ENCODE measurements at places on chromosomes 5 and 9. TPM values are rescaled to one million over a fixed set of nuclear protein-coding genes. Genes with fewer than 3 reads are reported as not detected.

DNA sequence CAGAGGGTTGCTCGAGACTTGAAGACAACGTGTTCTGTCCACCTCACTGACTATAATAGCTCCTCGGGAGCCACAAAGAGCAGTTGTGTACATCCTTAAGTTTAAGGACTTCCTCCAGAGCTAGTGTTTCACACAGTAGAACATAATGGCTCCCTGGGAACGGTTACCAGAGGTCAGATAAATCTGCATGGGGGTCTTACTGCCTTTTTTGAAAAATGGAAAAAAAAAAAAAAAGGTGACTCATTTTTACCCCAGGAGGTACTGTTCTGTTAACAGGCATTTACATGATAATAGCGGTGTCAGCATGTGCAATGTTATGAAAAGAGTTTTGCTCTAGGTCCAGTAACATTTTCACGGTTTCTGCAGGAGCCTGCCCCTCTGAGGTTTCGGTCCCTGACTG is 498.9 kb upstream of the WWC1 start:
- no peaks in the 10 kb centered on the region for H3K4me1 ChIP-seq
- no peak overlapping the region for H3K27ac ChIP-seq
- H3K36me3 ChIP-seq: no peaks in the 10 kb centered on the region
- no peak for DNase-seq
- no peak overlapping the region for H3K4me3 ChIP-seq

DNA sequence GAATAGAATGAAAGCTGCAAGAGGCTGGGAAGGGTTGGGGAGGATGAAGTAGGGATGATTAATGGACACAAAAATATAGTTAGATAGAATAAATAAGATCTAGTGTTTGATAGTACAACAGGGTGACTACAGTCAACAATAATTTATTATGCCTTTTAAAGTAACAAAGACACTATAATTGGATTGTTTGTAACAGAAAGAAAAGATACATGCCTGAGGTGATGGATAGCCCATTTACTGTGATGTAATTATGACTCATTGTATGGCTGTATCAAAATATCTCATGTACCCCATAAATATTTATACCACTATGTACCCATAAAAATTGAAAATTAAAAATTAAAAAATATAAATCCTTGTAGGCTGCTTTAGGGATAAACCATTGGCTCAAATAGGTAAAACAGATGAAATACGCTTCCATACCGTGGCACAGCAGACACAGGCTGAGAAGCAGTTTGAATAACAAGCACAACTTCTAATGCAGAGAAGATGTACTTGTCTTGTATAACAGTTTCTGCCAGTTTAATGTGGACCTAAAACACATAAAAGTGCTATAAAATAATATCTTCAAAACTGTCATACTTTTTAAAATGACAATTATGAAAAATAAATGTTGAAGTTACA is 34.9 kb downstream of the APBA1 start:
- H3K27ac ChIP-seq: no peak overlapping the region
- H3K4me3 ChIP-seq: no peak overlapping the region
- H3K4me1 ChIP-seq: no peaks in the 10 kb centered on the region
- peaks cover 5% of the 10 kb centered on the region for H3K27me3 ChIP-seq
- DNase-seq: no peak

GRCh38 chr5:167710444-167711073 is 580.9 kb upstream of the WWC1 start:
- no peaks in the 10 kb centered on the region for H3K4me1 ChIP-seq
- no peaks in the 10 kb centered on the region for H3K36me3 ChIP-seq
- H3K4me3 ChIP-seq: no peak overlapping the region
- no peaks in the 10 kb centered on the region for H3K27me3 ChIP-seq

DNA sequence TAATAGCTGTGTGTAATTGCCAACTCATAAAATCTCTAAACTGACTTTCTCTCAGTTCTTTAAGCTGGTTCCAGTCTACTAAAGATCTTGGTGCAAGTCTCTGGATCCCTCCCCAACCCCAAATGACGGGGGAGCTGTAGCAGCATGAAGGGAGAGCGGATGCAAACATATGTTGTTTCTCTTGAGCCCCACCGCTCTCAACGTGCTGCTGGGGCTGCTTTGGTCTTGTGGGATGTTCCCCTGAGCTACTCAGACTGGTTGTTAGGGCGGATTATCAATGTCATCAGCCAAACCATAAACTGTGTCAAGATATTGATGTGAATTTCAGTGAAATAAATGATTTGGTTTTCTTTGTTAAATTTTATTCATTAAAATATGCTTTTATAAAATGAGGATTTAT is 40.9 kb upstream of the APC start:
- DNase-seq: no peak
- H3K27me3 ChIP-seq: peaks cover 34% of the 10 kb centered on the region
- no peaks in the 10 kb centered on the region for H3K36me3 ChIP-seq
- H3K4me3 ChIP-seq: no peak overlapping the region

GRCh38 chr9:3337515-3338225 is 188.1 kb downstream of the RFX3 start:
- no peak overlapping the region for H3K27ac ChIP-seq
- H3K4me1 ChIP-seq: peaks cover 10% of the 10 kb centered on the region
- H3K4me3 ChIP-seq: no peak overlapping the region
- DNase-seq: no peak

GRCh38 chr5:151243564-151243963 is 9.4 kb upstream of the GM2A start:
- no peaks in the 10 kb centered on the region for H3K36me3 ChIP-seq
- H3K4me3 ChIP-seq: no peak overlapping the region
- peak overlapping the region; percentile 53 for H3K27ac ChIP-seq

GRCh38 chr9:134982311-134982710 is 64.6 kb upstream of the FCN1 start:
- no peak overlapping the region for H3K4me3 ChIP-seq
- DNase-seq: no peak
- peaks cover 1% of the 10 kb centered on the region for H3K36me3 ChIP-seq
- H3K4me1 ChIP-seq: no peaks in the 10 kb centered on the region

DNA sequence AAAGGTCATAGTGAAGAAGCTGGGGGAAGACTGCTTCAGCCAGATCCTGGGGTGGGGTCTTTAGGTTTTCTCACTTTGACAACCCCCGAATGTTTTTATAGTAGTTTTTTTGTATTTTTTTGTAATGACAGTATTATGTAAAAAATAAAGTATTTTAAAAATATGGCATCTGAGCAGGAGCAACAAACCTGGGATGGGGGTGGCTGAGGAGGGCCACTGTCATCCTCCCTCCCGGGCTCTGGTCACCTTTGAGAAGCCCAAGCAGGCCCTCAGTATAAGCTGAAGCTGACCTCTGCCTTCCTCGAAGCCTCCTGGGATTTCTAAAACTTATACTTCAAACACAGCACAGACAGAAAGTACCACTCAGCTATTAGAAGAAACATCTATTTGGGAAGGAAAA is 8.7 kb downstream of the DNAJB5 start:
- DNase-seq: no peak
- no peak overlapping the region for H3K27ac ChIP-seq
- no peak overlapping the region for H3K4me3 ChIP-seq
- H3K4me1 ChIP-seq: peaks cover 16% of the 10 kb centered on the region

DNA sequence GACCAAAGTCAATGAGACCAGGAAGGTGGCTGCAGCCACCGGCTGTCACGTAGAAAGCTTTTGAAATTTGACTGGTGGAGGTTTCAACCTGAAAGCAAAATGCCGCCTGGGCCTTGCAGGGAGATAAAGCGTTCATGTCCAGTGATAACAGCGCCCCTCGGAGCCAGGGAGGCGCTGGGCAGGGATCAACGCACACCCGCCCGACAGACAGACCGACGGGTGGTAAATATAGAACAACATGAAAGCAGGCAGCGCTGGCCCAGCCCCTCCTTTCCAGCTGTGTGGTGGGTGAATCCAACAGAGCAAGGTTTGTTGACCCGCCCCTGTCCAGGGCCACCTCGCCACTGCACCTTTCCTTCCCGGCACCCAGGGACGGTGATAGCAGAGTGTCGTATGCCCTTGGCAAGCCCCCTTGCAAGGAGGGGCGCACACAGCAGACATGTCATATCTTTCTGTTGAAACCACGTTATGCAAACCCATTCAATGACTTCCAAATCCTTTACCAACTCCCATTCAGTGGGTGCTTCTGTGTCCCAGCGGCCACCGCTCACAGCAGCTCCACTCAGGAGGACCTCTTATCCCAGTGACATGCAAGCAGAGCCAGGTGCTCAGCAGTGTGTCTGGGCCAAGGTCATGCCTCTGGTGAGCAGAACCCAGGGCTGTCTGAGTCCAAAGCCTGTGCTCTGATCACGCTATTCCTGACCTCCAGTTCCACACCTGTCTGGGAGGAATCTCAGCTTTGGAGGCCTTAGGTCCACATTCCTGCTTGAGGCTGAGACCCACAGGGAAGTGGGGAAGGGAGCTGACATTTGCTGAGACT is 38.7 kb downstream of the NKX2-5 start:
- no peak overlapping the region for H3K4me3 ChIP-seq
- H3K4me1 ChIP-seq: no peaks in the 10 kb centered on the region
- H3K27ac ChIP-seq: no peak overlapping the region
- H3K27me3 ChIP-seq: peaks cover 8% of the 10 kb centered on the region
- DNase-seq: no peak
- no peaks in the 10 kb centered on the region for H3K36me3 ChIP-seq

DNA sequence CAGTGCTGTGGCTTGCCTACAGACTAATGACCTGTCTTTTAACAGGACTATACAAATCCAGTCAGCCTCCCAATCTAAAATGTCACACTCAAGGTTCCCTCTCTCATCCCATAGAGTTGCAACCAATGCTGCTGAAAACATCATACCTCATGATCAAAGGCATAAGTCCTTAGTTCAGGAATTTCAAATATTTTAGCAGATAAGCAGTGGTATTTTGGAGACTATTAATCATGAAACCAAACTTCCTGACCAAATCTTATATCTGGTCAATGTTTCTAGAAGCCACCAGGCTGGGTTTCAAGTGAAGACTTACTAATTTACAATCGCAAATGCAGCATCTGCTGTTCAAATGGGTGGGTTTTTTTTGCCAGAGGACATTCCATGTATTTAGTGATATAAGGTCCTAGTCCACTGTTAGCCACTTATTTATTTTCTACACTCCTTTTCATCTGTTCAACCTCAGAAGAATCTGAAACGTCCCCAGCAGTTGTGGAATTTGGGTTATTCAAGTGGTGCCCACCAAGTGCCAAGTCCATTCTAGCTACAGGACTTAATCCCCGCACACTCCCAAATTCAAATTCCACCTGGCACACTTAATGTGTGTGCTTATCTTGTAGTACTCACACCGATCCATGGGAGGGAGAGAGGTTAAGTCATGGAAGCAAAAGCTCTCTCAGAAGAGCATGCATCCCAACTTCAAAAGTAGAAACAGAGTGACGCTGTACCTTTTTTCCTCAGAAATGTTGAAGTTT is 5.8 kb downstream of the TAS2R1 start:
- no peak overlapping the region for H3K27ac ChIP-seq
- DNase-seq: no peak
- H3K4me3 ChIP-seq: no peak overlapping the region
- no peaks in the 10 kb centered on the region for H3K36me3 ChIP-seq

GRCh38 chr5:139181322-139181730 is 16.8 kb downstream of the SIL1 start:
- no peak overlapping the region for H3K27ac ChIP-seq
- no peaks in the 10 kb centered on the region for H3K27me3 ChIP-seq
- no peak overlapping the region for H3K4me3 ChIP-seq
- DNase-seq: no peak
- H3K36me3 ChIP-seq: peaks cover 2% of the 10 kb centered on the region

GRCh38 chr9:129525656-129526196 is 95.2 kb downstream of the C9orf50 start:
- H3K27me3 ChIP-seq: peaks cover 14% of the 10 kb centered on the region
- H3K4me1 ChIP-seq: no peaks in the 10 kb centered on the region
- H3K27ac ChIP-seq: no peak overlapping the region
- DNase-seq: no peak

GRCh38 chr5:54296386-54296785 is 14.0 kb downstream of the ARL15 start:
- H3K4me1 ChIP-seq: peaks cover 5% of the 10 kb centered on the region
- no peak overlapping the region for H3K27ac ChIP-seq
- DNase-seq: no peak
- H3K27me3 ChIP-seq: no peaks in the 10 kb centered on the region
- no peaks in the 10 kb centered on the region for H3K36me3 ChIP-seq

Gene HAPLN1
- not detected for total RNA-seq

Gene CDH6
- not detected for total RNA-seq

Gene OR1Q1
- total RNA-seq: not detected

Gene RABL6
- 113 TPM for total RNA-seq

Gene CCDC171
- total RNA-seq: 2.5 TPM

Gene C5orf34
- total RNA-seq: 9.8 TPM

Gene SPAAR
- total RNA-seq: not detected

Gene PCDHA9
- total RNA-seq: not detected

Gene C9orf153
- 0.38 TPM for total RNA-seq
